Stimulated activated CD8-positive, alpha-beta memory T cell treated with anti-CD3 and anti-CD28 coated beads, Interleukin-7, amount 100 ng/mL, for 24 hours (primary cell): ENCODE measurements at places on chromosomes 1 and 21.
A peak's percentile ranks its signal among the peaks of the same experiment; 100 is the strongest.

- DNase-seq, result no peak
Observed at GRCh38 chr1:216682752-216683151, 40.5 kb downstream of the ESRRG start.

DNA sequence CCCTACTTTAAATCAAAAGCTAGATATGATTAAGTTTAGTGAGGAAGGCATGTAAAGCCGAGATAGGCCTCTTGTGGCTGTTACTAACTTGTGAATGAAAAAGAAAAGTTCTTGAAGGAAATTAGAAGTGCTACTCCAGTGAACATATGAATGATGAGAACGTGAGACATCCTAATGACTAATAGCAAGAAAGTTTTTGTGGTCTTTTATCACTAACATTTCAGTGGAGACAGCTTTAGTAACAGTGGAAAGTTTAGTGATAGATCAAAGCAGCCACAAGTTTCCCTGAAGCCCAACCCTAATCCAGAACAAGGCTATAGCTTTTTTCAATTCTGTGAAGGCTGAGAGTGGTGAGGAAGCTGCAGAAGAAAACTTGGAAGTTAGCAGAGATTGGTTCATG, 73.6 kb upstream of the LRRC8B start:
- DNase-seq, result no peak

GRCh38 chr1:181391301-181391900, 91.9 kb upstream of the CACNA1E start:
- DNase-seq, result no peak

DNA sequence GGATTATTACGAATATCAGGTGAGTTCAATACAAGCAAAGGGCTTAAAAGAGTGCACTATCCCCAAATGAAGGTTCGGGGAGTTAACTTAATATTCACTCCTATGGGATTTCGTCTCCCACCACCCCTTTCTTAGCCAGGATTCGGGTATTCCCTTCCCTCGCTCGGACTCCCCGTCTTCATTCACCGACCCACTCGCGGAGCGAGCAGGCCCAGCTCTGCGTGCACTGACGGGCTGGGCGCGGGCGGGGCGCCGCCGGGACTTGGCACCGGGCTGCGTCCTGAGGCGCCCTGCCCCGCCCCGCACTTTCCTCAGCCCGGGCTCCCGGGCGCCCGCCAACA, 7.7 kb upstream of the MPZL1 start:
- peak; percentile 52 for DNase-seq

- peak; percentile 55 for DNase-seq
Observed at GRCh38 chr1:209569455-209570207, 13.9 kb upstream of the CAMK1G start.
